ENCODE measurements at places on chromosomes 3 and 15. TPM values are rescaled to one million over a fixed set of nuclear protein-coding genes. Genes with fewer than 3 reads are reported as not detected.

Gene KCNH8
- 0.33 TPM for total RNA-seq

Gene CEP97
- total RNA-seq, result 14.0 TPM

Gene PLA2G4D
- total RNA-seq, result 0.28 TPM

Gene SLC22A13
- 0.09 TPM for total RNA-seq

Gene ADAMTSL3
- 1.3 TPM for total RNA-seq

Gene P2RY1
- total RNA-seq, result 2.6 TPM

Gene PIK3CA
- total RNA-seq, result 27.3 TPM

Gene SLC28A2
- not detected for total RNA-seq

Gene POLR2H
- 76.0 TPM for total RNA-seq

Gene TMPRSS7
- total RNA-seq, result 0.09 TPM

Gene COL6A5
- 0.05 TPM for total RNA-seq

Gene TMEM40
- total RNA-seq, result 0.76 TPM

Gene APOD
- 2.9 TPM for total RNA-seq

Gene EAF2
- 13.6 TPM for total RNA-seq

Gene ITIH1
- total RNA-seq, result 0.52 TPM

Gene CSTA
- total RNA-seq, result 48.2 TPM

Gene CXCR6
- 10.4 TPM for total RNA-seq

Gene AP3B2
- total RNA-seq, result 0.33 TPM

Gene CLCN2
- total RNA-seq, result 0.85 TPM

Gene APPL1
- total RNA-seq, result 32.2 TPM

Gene OCA2
- 0.99 TPM for total RNA-seq

Gene ANKUB1
- total RNA-seq, result not detected

Gene ISY1
- total RNA-seq, result 32.6 TPM

Gene NPAP1
- total RNA-seq, result under 0.01 TPM

Gene TUSC7
- total RNA-seq, result not detected

Gene GOLGB1
- 23.0 TPM for total RNA-seq

Gene PPARG
- 4.3 TPM for total RNA-seq

Gene B3GNT5
- 1.7 TPM for total RNA-seq

Gene PAQR5
- total RNA-seq, result 0.14 TPM

Gene LRRC57
- total RNA-seq, result 9.6 TPM

Gene STAB1
- 19.5 TPM for total RNA-seq

Gene KLF15
- 0.28 TPM for total RNA-seq

Measured in thymus (tissue), 14 donors.